ENCODE measurements at places on chromosomes 12 and 14.

DNA sequence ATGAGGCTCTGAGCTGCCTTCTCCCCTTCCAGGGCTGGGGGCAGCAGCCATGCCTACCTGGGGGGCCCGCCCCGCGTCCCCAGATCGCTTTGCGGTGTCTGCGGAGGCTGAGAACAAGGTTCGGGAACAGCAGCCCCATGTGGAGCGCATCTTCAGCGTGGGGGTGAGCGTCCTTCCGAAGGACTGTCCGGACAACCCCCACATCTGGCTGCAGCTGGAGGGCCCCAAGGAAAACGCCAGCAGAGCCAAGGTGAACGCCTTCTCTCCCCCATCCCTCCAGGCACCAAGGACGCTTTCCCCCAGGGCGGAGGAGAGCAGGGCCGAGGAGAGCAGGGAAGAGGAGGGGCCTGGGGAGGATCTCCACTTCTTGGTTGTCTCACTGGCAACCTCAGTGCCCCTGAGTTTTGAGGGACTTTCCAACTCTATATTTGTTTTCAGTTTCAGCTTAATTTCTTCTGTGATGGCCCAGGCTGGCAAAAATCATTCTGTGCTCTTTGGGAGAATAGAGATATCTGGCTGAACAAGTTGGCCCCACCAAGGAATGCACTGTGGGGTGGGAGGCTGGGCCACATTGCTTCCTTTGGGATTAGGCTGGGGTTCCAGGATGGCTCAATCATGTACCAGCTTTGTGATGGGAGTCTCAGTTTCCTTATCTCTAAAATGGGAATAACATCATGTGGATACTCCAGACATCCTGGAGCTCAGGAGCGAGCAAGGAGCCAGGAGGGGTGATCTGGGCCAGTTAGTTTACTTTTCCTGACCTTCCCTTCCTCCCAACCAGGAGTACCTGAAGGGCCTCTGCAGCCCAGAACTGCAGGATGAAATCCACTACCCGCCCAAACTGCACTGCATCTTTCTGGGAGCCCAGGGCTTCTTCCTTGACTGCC, 1.2 kb downstream of the KHNYN start:
- no peak for DNase-seq

GRCh38 chr12:126519833-126520232, 1454.6 kb downstream of the AACS start:
- DNase-seq = no peak

DNA sequence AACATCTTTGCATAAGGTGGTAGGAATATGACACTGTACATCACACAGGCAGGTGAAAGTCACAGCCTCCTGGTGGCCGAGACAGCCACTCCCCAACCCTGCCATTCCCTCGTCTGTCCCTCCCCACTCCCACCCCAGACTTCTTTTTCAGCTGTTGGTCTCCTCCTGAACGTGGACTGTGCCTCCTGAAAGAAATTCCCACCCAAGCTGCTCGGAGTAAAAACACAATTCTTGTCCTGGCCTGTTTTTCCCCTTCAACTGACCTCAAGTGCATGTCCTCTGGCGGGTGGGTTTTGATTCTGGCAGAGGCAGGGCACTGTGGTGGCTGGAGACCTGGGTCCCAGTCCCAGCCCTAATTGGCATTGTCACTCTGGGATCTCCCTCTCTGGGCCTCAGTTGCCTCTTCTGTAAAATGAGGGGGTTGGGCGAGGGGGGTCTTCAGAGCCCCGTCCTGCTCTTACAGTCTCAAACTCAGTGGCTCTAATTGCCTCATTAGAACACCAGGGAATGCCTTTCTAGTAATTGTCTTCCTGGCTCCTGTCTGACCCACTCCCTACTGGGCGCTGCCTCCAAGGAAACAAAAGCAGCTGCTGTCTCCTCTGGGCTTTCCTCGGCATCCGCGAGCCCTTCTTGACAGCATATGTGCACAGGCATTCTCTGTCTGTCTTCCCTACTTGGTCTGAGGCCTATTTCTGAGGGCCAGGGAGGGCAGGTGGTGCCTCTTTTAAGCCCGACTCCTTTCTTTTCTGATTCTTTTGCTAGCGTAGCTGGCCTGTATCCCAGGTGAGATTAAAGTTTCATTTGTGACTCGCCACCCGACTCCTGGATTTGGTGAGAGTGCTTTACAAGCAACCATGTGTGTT, 186.6 kb upstream of the RMST start:
- DNase-seq = no peak

DNA sequence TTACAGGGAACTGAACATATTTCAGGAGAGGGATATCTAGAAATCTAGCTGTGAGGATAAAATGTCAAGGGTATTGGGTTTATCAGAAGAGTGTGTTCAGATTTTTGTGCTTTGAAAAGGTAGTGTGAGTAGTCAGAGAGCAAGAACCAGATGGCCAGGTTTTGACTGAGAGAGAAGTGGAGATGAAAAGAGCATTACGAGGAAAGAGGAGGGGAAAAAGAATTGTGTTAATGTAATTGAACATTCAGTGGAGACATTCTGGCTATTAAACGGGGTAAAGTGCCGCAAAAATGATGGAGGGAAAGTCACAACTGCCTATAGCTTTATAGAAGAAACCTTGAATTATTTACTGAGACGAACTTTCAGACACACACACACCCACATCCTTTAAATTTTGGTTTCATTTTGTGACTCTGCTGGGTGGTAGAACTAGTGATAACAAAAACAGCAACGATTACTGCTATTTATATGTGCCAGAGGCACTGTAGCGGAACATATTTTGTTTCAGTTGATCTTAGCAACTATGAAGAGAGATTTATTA, 213.6 kb downstream of the ERC1 start:
- no peak for DNase-seq

DNA sequence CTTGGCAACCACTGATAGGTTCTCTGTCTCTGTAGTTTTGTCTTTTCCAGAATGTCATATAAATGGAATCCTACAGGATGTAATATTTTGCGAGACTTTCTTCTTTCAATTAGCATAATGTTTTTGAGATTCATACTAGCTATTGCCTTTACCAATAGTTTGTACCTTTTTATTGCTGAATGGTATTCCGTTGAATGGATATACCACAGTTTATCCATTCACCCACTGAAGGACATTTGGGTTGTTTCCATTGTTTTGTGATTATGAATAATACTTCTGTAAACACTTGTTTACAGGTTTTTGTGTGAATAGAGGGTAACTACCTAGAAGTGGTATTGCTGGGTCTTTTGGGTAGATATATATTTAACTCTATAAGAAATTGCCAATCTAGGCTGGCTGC, 26.3 kb downstream of the GLT8D2 start:
- DNase-seq = no peak

DNA sequence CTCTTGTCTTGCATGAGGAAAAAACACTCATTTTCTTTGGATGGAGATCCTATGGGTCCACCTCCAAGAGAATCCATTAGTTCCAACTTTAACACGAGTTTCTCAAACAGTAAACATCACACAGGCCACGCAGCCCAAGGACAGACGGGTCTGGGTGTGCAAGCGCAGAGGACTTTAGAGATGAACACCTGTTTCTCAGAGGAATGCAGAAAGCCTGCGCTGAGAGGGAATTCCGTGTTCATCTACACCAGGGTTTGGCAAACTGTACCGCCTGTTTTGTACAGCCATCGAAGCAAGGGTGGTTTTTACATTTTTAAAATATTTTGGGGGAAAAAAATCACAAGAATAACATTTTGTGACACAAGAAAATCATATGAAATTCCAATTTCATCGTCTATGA, 79.4 kb downstream of the RBM19 start:
- no peak for DNase-seq

DNA sequence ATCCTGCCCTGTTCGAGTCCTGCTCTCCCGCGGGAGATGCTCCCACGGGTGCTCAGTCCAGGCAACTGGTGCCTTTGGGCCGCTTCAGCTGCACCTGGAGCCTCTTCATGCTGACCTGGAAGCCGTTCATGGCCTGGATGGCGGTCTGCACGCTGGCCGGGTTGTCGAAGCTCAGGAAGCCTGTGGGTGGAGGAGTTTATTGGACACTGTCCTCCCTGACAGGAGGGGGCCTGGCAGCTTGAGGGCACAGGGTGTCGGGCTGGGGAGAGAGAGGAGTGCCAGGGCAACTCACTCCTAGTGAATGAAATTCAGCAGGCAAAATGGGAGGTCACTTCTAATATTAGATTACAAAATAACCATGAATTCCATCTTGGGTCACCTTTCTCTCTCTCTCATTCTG, 9.3 kb upstream of the NFYB start:
- no peak for DNase-seq

GRCh38 chr12:47286676-47287075, 206.9 kb upstream of the AMIGO2 start:
- no peak for DNase-seq

- DNase-seq = no peak
Measured at GRCh38 chr14:68278576-68279436, 459.2 kb downstream of the RAD51B start.

- DNase-seq = no peak
Measured at GRCh38 chr12:83826112-83826511, 1086.5 kb downstream of the SLC6A15 start.

- no peak for DNase-seq
Measured at GRCh38 chr12:21169878-21170472, 39.0 kb downstream of the SLCO1B1 start.

GRCh38 chr12:88960213-88960878, 380.1 kb upstream of the KITLG start:
- no peak for DNase-seq

DNA sequence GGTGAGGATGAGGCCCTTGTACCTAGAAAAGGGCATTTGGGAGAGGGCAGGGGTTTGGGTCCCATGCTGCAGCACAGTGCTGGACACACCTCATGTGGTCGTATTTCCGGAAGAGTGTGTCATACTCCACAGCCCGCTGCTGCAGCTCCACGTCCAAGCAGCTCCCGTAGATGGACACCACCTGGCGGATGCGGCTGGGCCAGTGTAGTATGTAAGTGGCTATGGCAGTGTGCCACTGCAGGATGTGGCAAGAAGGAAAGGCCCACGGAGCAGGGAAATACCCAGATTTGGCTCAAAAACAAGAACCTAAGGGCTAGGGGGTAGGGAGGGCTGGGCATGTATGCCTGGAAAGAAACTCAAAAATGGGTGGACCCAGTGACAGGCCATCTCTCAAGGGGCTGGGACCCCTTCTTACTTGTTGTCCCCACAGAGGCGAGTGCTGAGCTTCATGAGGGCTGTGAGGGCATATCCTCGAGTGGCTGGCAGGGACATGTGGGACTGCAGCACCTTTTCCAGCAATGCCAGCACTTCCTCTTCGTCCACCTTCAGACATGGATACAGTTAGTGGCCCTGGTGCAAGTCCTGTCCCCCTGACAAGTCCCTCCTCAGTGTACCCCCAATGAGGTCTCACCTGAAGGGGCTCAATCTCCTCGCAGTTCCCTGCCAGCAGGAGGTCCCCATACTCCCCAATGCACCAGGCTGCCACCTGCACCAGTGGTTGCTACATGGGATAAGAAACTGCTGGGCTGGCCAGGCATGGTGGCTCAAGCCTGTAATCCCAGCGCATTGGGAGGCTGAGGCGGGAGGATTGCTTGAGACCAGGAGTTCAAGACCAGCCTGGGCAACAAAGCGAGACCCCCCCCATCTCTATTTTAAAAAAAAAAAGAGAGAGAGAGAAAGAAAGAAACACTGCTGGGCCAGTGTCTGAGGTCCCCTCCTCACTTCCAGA, 5.4 kb downstream of the AP1G2 start:
- no peak for DNase-seq

DNA sequence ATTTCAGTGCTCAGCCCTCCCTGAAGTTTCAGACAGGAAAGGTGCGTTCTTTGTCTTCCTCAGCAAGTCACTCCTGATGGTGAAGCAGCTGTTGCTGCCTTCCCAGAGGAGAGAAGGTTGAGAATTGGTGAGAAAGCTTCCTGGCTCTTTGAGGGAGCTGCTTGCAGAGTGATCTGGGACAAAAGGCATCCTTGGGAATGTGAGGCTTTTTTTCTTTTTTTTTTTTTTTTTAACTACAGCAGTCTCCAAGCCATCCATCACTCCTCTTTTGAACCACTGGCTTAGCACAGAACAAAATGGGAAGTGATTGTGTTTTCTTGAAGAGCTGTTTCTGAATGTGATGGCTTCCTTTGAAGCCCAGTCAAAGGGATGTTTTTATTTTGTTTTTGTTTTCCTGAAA, 120.4 kb upstream of the LRIG3 start:
- no peak for DNase-seq

DNA sequence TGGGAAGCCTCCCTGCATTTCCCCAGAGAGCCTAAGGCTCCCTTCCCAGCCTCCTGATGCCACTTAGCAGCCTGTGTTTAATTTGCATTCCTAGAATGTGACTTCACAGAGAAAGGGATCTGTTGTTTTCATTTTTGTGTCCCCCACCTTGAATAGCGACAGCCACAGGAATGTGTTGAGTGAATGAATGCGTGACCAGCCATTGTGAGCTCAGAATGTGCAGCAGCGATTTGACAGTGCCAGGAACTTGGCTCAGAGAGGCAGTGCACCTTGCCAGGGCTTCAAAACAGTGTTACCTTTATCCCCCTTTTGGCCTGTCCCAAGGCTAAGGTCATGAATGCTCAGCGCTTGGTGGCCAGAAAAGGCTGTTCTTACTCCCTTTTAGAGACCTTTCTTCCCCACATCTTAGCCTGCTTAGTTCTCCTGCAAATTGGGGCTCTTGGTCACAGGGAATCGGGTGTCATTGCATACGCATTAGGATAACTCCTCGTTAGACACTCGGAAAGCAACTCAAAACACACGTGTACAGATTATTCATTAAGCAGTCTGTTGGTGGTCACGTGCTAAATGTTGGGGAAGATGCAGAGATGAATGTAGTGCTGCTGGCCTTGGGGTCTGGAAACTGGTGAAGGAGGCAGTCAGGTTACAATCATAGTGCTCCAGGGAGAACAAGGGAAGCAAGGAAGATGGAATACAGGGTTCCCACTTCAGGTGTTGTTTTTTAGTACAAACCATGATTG, 9.8 kb downstream of the NTF3 start:
- DNase-seq = no peak

- DNase-seq = no peak
Measured at GRCh38 chr14:31951638-31951964, 125.5 kb upstream of the ARHGAP5 start.

GRCh38 chr14:93276031-93276716, 56.7 kb downstream of the BTBD7 start:
- no peak for DNase-seq

- DNase-seq = no peak
Measured at GRCh38 chr12:62603811-62604098, 137.1 kb downstream of the MON2 start.

DNA sequence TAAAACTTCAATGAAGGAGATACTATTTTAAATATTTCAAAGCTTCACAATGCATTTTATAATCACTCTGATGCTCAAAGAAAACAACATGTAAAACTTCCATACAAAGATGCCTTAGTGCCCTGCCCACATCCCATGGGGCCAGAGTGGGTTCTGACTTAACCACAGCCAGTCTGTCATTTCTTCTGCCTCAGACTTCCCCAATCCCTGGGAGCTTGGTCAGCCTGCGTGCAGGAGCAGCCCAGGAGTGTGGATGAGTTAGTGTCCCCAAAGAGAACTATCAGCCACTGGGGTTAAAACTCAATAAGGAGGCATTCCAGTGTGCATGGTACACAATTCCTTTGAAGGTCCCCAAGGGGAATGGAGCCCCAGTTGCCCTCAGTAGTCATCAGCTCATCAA, 100.3 kb downstream of the PTCSC3 start:
- no peak for DNase-seq

GRCh38 chr12:123388177-123388950, 4.4 kb downstream of the KMT5A start:
- DNase-seq = no peak
